Uterus (tissue), 4 donors: ENCODE measurements at places on chromosomes 7 and 10.

DNA sequence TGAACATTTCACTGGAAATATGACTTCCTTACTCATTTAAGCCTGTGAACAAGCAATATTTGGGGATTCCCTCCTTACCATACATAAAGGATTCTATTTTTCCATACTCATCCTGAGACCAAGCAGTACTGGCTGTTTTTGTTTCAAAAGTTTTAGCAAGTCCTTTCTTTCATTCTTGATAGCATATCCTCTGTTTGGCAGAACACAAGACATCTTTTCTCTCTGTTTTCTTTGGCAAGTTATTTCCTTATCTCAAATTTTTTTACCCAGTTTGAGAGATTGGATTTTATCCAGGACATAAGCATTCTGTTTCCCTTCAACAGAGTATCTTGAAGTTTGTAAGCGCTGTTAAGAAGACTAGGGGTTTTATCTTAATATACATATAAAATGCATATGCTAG, 3.0 kb upstream of the WASL start:
- no peak for DNase-seq

DNA sequence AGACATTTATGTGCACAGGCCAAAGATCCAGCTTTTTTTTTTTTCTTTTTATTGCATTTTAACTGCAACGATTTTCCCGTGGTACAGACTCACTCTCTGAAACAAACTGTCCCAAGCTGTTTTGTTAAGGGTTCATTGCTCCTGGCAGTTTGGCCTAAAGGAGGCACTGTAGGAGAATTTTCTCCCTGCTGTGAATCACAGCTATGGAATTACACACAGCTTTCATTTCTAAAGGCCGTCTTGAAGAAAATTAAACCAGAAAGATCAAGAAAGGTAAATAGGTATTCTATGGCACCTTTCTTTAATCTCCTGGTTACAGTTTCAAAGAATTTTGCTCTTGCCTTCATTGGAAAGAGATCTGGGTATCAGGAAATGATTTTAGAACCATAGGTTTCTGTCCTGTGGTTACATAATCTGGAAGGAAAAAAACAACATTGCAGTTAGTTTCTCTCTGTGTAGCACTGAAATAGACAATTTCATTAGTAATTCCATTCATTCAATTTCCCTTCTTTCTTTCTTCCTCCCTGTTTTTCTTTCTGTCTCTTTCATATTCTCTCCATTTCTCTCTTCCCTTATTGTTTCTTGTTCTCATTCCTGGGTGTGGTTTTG, 51.2 kb downstream of the PDK4 start:
- DNase-seq: peak; percentile 74

DNA sequence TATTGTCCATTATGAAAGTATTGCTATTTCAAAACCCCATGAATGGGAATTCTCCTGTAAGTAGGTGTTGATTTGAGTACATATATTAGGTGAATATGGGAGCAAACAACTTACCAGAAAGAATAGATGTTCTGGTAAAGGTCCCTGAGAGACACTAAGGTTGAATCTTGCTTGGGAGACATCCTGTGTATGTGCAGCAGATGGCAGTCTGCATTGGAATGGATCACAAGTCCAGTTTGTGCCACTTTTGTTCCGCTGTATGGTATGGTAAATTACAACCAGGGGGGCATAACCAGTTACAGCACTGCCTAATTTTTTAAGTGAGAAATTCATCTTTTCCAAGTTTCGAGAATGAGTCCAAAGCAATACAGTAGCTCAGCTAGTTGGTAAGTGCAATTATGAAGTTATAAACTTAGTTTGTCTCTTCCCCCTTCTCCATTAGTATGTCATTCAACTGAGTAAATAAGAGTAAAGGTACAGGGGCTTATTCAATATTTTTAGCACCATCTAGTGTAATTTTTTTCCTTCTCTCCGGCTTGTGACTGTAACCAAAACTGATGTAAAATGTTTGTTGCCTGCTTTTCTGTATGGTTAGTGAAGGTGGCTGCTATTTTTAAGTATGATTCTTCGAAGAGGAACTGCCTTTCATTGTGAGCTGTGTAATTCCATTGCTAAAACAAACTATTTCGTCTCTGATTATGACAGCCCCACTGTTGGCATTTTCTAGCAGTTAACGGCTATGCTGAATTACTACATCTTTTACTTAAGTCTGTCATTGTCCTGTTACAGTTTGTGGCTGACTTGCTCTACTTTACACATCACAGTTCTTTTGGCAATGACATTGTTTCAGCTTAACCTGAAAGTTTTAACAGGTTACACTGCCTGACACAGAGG, 2.8 kb downstream of the MCU start:
- no peak for DNase-seq

GRCh38 chr7:150421831-150422230, 28.6 kb upstream of the GIMAP8 start:
- DNase-seq: no peak

DNA sequence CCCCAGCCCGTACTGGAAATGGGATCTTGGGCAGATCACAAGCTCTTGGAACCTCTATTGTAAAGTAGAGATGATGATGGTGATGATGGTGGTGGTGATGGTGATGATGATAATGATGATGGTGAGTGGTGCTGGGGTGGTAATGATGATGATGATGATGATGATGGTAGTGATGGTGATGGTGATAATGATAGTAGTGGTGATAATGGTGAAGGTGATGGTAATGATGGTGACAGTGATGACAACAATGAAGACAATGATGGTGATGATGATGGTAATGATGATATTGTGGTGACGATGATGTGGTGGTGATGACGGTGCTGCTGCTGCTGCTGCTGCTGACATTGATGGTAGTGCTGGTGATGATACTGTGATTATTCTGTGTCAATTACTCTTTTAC, 91.0 kb upstream of the AFAP1L2 start:
- no peak for DNase-seq

DNA sequence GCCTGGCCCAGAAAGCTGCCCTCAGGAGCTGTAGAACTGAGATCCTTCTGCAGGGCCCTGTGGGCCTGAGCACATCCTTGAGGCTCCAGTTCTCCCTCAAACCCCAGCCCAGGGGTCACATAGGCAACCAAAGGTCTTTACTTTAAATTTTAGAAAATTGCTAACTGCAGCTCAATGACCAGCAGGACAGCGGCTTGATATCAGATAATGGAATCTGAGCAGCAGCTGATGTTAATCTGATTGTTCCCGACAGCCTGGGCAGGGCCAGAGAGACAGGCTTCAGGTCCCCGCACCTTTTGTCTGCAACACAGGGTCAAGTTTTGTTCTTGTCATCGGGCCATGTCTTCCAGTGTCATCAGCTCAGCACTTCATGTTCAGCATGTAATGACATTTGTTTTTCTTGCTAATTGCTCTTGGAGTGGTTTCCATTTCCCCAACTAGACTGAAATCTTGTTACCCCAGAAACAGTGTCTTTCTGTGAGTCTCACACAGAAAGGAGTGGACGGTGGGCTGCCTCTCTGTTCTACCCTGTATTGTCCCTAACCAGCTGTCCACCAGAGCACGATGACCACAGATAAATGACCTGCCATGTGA, 91.0 kb downstream of the PAXIP1 start:
- DNase-seq: no peak

DNA sequence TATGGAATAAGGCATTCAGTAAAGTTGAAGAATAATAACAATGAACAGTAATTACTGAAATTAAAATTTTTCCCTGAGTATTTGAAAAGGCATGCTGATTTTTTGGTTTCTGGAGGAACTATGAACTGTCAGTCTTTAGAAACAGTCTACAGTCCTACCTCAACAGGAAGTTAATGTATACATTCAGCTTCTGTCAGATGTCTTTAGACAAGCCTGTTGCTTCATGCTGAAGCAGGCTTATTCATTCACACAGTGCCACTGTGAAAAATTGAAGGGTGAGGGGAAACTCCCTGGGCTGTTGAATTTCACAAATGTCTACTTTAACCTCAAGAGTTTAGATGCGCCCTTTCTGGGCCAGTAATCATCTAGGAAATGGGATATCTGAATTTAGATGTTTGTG, 3.5 kb downstream of the NRF1 start:
- DNase-seq: no peak

DNA sequence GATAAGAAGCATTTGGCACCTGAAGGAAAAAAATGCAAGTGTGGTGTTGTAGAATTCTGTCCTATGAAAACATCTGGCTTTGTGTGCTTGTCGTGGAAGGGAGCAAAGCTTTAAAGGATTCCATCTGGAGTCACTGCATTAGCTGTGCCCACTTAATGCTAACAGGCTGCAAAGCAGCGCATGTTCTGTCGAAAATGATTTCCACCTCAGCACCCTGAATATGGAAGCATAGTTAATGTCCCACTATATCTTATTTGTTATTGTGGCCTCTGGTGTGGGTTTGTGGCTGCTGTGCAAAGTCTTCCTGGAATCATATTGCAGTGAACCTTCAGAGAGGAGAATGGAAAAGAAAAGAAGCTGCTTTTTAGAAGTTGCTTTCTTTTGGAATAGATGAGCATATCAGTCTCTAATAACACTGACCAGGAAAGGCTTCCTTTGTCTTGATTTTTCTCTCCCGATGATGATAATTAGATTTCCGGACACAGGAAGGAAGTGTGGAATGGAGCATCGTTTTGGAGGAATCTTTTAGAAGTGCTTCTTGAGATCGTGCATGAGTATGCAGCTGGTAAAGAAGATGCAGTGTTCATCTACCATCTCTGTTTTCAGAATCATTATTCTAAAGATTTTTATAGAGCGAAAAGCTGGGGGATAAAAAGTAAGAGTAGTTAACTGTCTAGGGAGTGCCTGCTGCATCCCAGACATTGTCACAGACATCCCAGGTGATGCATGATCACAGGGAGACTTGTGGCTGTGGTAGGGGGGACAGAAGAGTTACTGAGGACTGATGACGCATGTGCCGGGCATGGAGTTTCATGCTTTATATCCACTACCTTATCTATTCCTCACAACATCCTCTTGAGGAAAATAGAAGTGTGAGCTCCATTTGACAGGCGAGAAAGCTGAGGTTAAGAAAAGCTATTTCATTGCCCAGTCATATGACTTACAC, 54.6 kb downstream of the TEX36 start:
- DNase-seq: no peak

DNA sequence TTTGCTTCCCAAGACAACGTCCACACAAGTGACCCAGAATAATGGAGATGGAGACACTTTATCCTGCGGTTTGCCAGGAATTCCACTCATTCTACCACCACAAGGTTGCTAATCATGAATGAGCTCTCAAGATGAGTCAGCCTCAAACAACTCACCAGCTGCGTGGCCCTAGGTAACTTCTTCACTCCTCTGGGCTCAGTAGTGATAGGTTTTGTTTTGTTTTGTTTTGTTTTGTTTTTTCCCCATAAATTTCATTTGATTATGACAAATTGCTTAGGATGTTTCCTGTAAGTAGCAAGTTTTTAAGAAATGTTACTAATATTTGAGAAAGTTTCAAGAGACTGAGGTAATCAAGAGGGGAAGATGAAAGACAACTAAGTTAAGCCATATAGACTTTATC, 286.8 kb downstream of the PARD3 start:
- no peak for DNase-seq

- no peak for DNase-seq
Observed at GRCh38 chr10:99540306-99540656, 7.5 kb downstream of the NKX2-3 start.

GRCh38 chr7:31497516-31497915, 16.4 kb upstream of the ITPRID1 start:
- DNase-seq: no peak
